ENCODE measurements at places on chromosomes 6 and 20.

- DNase-seq: no peak
Observed at GRCh38 chr20:50571466-50571865, 61.3 kb downstream of the PTPN1 start.

DNA sequence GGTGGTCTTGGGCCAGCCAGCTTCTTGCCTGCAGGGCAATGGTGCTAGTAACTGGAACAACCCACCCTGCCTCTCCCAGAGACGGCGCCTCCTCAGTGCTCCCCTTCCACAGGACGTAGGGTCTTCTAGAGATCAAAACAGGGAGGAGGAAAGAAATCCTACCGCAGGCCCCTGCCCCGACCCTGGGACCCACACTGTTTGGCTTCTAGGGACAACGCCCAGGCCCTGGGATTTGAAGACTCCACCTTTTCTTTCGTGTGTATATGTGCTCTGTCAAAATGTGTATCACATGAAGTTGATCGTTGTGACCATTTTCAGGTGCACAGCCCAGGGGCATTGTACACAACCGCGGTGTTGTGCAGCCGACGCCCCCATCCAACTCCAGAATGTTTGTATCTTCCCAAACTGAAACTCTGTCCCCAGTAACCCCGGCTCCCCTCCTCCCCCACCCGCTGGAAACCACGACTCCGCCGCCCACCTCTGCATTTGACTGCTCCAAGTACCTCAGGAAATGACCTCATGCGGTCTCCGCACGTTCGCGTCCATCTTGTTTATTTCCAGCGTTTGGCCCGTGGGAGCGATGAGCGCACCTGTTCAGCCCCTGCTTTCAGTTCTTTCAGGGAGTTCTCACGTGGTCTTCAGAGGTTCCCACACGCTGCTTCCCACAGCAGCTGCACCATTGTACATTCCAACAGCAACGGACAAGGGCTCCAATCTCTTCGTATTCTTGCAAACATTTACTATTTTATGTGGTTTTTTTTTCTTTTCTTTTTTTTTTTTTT lies 3.4 kb upstream of the BHLHE23 start:
- peak; percentile 58 for DNase-seq

DNA sequence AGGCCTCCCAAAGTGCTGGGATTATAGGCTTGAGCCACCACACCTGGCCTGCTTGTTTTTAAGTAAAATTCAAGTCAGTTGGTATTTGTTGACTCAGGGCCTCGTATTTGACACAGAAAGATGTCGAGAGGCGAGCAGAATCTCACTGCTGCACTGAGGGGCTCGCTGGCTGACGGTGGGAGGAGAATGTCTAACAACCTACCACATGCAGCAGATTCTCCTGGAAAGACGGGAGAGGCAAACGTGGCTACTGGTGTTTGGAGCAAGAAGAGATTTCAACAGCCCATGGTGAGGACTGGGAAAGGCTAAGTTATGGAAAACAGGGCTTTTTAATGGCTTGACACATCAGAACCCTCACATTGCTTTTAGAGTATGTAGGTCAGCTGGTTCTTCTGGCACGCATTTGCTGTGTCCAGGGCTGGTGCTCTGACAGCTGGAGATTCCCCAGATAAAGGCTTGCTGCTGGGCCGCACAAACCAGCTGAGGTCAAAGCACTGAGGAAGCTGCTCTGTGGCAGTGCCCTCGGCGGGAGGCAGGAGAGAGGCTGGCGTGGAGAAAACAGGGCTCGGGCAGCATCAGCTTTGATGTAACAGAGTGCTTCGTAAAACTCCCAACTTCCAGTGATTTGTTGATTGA lies 84.2 kb upstream of the FRMD1 start:
- DNase-seq: no peak

GRCh38 chr6:119669221-119669620 lies 319.7 kb upstream of the MAN1A1 start:
- no peak for DNase-seq

DNA sequence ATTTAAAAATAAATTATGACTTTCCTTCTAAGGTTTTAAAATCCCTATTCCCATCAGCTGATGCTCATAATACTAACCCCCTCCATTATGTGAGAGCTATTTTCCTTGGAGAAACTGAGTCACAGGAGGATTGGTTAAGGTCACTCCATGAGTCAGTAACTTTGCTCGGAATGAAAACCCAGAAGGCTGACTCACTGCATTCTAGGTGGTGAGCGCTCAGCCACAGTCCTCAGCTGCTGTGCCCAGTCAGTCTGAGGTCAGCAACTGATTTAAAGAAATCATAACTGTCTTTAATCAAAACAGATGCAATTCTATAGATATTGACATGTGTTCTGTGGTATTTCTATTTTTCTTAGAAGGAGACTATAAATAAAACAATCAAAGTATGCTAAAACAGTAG lies 359.2 kb downstream of the GJA1 start:
- no peak for DNase-seq

- DNase-seq: no peak
Observed at GRCh38 chr6:7902867-7903266, 7.7 kb downstream of the TXNDC5 start.

DNA sequence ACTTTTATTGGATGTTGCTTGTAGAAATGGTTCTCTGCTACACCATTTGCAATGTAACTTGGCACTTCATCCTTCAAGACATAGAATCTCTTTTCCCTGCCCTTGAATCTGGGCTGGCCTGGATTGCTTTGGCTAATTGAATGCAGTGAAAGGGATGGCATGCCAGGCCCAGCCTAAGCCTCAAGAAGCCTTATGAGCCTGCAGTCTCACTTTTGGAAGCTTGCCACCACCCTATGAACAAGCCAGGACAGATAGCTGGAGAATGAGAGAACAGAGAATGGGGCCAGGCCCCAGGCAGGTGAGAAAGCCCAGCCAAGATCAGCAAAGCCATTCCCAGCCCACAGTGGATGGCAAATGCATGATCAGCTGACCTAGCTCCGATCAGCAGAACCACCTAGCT lies 350.7 kb upstream of the RNF24 start:
- no peak for DNase-seq

- peak; percentile 57 for DNase-seq
Observed at GRCh38 chr20:57389695-57390603, 1.2 kb upstream of the RBM38 start.

DNA sequence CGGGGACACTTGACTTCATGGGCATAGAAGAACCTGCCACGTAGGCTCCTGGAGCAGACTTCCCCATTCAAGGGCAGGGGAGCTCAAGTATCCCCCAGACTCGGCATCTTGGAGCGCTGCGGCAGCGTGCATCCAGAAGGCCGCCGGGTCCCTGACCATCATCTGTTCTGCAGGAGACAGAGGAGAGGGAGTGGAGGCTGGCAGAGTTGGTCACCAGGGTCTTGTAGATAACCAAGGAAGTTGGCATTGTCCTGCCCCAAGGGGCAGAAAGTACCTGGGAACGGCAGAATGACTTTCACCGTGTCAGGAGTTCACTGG lies 82.8 kb downstream of the TCP11 start:
- no peak for DNase-seq

DNA sequence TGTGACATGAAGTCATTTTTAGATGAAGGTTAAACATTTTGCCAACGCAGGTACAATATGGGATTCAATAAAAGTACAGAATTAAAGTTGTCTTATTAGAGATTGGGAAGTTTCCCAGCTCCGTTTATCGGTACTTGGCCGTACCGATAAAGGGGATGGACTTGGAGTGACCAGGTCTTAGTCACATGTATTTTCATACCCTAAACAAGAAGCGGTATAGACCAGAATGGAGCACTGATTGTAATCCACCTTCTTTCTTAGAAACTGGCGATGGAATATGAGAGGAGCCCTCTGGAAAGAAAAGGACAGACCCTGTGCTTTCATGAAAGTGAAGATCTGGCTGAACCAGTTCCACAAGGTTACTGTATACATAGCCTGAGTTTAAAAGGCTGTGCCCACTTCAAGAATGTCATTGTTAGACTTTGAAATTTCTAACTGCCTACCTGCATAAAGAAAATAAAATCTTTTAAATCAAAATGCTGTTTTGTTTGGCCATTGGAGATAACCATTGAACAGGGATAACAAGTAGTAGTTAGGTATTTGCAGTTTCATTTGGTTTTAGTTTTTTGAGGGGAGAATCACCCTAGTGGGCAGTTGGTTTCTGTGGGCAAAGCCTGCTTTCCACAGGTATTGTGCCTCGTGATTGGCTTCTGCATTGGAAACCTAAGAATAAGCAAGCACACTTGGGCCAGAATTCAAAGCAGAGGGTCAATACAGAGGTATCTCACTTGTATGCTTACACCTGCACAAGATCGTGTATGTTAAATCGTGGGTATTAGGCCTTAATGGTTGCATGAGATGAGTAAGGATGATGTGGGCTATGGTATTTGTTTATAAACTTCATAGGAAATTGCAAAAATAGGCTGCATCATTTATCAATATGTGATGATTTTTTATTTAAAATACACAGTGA lies 11.2 kb upstream of the ZNFX1 start:
- no peak for DNase-seq

DNA sequence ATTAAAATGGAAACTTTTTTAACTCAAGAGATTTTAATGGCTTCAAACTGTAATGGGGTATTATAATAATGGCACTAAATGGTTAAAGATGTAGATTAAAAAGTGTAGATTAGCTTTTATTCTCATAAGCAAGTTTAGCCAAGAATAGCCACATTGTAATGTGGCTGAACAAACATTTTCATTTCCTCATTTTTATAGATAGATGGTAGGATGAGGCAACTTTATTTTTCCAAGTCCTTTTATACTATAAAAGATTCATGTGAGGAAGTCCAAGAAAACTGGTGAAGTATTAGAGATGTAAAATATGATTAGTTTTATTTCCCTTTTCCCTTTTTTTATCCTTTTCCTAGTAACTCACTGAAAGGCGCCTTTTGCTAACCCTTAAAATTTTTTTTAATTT lies 88.8 kb downstream of the ATRN start:
- DNase-seq: no peak

GRCh38 chr20:56964901-56965300 lies 301.5 kb downstream of the BMP7 start:
- no peak for DNase-seq

DNA sequence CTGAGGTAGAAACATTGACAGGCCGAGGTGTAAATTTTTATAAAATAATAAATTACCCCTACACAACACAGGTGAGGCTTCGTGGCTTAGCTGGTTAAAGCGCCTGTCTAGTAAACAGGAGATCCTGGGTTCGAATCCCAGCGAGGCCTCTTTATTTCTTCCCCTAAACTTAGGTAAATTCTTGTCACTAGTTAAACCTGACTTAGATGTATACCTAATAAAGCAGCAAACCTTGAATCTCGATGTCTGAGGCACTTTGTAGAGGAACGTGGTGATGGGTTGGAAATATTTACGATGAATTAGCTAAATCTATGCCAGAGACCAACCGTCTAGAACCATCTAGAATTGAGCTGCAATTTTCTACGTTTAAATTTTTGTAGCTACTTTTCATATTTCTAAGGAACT lies 185.6 kb downstream of the OR2B2 start:
- DNase-seq: no peak

GRCh38 chr6:104887350-104887749 lies 27.6 kb upstream of the HACE1 start:
- DNase-seq: no peak

- DNase-seq: no peak
Observed at GRCh38 chr20:20410678-20411077, 42.8 kb downstream of the INSM1 start.

DNA sequence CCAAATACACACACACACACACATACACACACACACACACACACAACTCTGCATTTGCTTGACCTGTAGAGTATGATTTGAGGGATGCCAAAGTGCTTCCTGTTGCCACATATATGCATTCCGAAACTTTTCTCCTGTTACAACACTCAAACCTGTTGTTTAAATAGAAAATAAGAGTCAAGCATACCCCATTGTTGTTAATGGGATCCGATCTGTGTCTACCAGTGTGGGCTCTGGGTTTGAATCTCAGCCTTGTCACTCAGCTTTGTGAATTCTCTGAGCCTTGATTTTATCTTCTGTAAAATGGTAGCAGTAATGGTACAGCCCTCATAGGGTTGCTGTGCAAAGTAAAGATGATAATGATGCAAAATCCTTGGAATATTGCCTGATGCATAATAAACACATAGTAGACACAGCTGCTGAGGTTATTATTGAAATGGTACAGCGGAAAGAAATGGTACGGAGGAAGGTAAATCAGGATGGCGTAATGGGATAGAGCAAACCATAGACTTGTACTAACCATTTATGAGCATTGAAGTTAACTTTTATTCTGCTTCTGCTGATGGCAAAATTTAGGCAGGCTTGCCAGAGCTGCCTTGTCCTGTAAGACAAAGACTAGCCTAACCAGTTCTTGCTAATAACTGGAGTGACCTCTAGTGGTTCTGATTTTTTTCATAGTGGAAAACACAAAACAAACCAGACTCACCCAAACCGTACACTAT lies 113.5 kb upstream of the PHACTR1 start:
- DNase-seq: no peak

DNA sequence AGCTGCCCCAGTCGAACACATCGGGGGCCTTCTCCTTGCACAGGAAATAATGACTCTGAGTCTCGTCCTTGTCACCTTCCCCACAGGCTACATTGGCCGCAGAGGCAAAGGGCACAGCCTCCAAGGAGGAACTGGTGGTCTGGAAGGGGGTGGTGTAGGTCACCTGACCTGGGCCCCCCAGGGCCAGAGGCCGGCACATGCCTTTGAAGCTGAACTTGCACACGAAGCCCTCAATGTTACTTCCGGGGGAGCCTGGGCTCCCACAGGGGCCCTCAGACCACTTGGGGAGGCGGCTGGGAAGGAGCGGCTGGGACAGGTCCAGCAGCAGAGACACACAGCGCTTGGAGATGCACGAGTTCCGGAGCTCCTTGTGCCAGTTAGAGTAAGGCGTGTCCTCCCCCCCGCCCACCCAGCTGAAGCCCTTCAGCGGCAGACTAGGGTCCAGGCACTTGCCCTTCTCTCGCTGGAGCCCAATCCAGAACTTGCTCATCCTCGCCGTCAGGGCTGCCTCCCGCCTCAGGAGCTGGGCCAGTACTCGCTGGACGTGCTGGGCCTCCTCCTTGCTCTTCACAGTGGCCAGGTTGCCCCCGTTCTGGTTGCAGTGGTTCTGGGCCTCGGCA lies 578 bp downstream of the CD93 start:
- DNase-seq: no peak

DNA sequence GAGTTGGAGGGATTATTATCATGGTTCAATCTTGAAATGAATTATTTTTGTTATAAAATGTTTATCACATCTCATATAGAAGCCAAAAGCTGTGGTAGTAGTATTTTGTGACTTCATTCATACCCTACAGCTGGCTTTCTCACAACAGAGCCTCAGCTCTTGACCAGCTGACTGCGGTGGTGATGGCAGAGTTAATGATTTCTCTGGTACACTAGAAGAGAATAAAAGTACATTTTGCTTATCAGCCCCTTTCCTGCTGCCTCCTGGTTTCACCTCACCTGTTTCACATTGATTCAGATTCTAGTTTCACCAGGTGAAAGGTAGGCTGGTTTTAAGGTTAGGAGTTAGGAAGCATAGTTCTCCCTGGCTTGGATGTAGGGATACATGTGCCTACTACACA lies 55.7 kb downstream of the AFG1L start:
- no peak for DNase-seq

GRCh38 chr6:53873922-53874321 lies 79.1 kb downstream of the LRRC1 start:
- DNase-seq: no peak

GRCh38 chr6:170462366-170463020 lies 90.6 kb downstream of the PSMB1 start:
- no peak for DNase-seq

All from activated CD4-positive, CD25-positive, alpha-beta regulatory T cell treated with anti-CD3 and anti-CD28 coated beads, Interleukin-2, amount 50 U/mL, for 72 hours (primary cell).